Urinary bladder (tissue), 4 donors: ENCODE measurements at places on chromosomes 13 and 19.
A peak's percentile ranks its signal among the peaks of the same experiment; 100 is the strongest.

GRCh38 chr13:23231241-23231640 is 50.5 kb downstream of the SGCG start:
- no peak for DNase-seq

- no peak for DNase-seq
Observed at GRCh38 chr13:32147976-32148375, 116.4 kb downstream of the FRY start.

DNA sequence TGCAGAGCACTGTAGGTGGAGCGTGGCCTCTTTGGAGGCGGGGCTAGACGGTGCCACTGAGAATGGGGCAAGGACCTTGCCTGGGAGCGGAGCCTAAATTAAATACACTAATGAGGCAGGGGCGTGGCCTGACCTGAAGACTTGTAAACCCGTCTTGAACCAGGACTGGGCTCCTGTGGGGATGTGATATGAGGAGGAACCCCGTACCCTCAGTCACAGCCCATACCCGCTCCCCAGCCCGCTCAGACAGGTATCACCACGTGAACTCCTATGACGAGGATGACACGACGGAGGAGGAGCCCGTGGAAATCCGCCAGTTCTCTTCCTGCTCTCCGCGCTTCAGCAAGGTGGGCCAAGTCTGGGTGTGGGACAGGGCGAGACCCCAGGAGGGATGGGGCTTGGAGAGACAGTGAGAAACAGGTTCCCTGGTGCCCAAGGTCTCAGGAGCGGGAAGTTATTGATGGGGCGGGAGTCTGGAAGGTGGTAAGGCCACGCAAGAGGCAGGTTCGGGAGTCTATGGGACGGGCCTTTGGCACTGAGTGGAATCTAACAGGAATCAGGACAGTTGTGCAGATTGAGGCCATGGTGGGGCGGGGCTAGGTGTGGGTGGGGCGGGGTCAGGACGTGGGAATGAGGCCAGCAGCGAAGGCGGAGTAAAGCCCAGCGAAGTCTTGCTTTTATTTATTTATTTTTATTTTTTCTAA is 14.7 kb downstream of the DNASE2 start:
- DNase-seq: no peak

- DNase-seq: no peak
Observed at GRCh38 chr13:31515427-31515826, 223.9 kb upstream of the RXFP2 start.

DNA sequence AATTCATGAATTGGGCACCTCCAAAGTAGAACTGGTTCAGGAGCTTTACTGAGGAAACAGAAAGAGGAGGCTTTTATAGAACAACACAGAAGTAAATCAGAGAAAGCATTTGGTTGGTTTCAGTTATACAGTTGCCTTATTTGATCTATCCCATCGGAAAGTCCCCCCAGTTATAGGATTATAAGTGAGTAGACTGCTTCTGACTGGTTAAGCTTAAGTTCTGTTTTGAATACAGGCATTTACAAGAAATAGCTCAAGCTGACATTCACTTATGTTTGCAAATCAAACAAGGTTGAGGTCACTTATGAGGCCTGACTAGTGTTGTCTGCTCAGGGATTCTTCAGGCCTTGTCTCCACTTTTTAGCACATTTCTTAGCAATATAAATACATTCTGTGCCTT is 857.4 kb downstream of the EFNB2 start:
- DNase-seq: no peak

DNA sequence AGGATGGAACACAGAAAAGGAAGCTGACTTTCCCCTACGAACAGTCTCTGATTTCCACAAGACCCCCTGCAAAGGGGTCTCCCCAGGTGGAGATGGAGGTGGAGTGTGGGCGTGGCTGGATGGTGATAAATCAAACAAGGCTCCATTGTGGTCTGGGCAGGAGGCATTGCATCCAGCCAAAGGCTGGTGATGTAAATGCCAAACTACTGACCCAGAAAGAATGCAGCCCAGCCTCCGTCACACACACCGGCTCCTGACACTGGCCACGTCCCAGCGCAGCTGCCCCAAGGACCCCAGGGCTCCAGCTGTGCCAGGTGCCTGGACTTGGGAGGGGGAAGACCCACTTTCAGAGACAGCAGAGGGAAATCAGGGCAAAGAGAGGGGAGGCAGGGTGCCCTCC is 6.3 kb downstream of the SLC7A1 start:
- no peak for DNase-seq

DNA sequence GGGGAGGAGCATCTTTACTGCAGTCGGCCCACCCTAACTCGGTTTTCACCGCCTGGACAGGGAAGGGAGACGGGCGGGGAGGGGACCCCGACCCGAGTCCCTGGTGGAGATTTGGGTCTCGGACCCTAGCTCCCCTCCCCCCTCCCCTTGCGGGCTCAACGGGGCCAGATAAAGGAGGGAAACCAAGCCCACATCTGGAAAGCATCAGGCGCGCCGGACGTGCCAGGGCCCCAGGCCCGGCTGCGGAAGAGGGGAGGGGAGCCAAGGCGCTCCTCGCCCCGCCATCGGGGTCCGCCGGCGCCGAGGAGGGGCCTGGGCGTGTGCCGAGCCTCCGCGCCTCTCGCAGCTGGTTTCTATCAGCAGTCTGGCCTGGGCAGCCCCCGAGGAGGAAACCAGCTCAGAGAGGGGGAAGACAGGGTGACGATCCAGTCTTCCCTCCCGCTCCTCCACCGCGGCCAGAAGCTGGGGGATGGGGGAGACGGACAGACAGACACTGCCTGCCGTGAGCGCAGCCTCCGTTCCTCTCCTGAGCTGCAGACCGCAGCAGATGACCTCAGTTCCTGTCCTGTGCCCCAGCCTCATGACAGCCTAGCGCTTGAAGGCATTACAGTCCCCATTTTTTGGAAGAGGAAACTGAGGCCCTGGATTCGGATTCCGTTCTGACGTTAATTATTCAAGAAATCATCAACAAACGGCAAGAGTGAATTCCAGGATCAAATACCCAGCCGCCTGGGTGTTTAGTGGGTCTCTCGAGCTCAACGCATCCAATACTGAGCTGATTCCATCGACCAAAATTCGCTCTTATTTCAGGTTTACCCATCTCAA is 3.6 kb upstream of the GNG8 start:
- peak; percentile 60 for DNase-seq

- no peak for DNase-seq
Observed at GRCh38 chr13:110306960-110307766, at the start of the genes COL4A1 and COL4A2. Gene COL4A1 (minus strand): TSS chr13:110307157. CDS start chr13:110307027, 130 bp downstream. Gene COL4A2 (plus strand): TSS chr13:110307284. CDS start chr13:110307904, 620 bp downstream.

- DNase-seq: no peak
Observed at GRCh38 chr13:23463661-23464060, 30.2 kb upstream of the SACS start.

GRCh38 chr13:99630269-99630898 is 129.1 kb downstream of the TM9SF2 start:
- DNase-seq: no peak

- no peak for DNase-seq
Observed at GRCh38 chr13:43684963-43685725, 101.6 kb downstream of the ENOX1 start.

- no peak for DNase-seq
Observed at GRCh38 chr13:48660361-48661076, 6.8 kb downstream of the CYSLTR2 start.

- DNase-seq: no peak
Observed at GRCh38 chr19:54928299-54928698, 19.0 kb downstream of the NLRP7 start.
